ENCODE measurements at places on chromosomes 11 and 22. TPM values are rescaled to one million over a fixed set of nuclear protein-coding genes. Genes with fewer than 3 reads are reported as not detected.
A peak's percentile ranks its signal among the peaks of the same experiment; 100 is the strongest.

- DNase-seq = no peak
Measured at GRCh38 chr11:76668362-76669155, 2.0 kb downstream of the LRRC32 start.

Gene HPX
- total RNA-seq = 4.2 TPM

DNA sequence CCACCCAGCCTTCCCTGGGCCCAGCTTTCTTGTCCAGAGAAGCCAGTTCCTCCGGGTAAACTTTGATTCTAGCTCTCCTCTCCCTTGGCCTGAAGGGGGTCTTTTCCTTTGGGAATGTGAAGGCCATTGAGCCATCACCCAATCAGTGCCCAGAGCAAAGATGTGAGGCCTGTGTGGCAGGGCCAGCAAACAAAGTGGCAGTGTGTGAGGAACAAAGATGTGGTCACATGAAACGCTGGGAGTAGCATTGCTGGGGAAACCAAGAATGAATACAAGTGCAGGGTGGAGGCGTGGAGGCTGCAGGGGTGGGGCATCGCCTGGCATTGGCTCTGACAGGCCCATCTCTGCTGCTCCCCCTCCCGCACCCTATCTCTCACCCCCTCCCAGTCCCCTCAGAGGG is 91.9 kb upstream of the BID start:
- peak; percentile 75 for DNase-seq

DNA sequence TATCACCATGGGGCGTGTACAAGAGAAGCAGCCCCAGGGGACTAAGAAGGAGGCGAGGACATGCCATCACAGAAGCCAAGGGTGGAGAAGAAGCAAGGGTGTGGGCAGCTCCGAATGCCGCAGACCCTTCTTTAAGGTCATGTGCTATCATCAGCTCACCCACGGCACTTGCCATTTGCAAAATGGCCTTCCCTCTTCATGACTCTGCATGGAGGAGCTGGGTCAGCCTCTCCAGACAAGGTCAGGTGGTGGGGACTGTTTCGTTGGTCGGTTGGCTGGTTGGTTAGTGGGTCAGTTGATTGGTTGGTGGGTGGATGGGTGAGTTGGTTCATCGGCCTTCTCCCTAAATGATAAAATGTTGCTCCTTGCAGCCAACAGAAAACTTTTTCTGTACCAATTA is 622.5 kb downstream of the TBC1D22A start:
- DNase-seq = no peak

GRCh38 chr22:17698948-17699347 is 60.4 kb downstream of the BCL2L13 start:
- no peak for DNase-seq

DNA sequence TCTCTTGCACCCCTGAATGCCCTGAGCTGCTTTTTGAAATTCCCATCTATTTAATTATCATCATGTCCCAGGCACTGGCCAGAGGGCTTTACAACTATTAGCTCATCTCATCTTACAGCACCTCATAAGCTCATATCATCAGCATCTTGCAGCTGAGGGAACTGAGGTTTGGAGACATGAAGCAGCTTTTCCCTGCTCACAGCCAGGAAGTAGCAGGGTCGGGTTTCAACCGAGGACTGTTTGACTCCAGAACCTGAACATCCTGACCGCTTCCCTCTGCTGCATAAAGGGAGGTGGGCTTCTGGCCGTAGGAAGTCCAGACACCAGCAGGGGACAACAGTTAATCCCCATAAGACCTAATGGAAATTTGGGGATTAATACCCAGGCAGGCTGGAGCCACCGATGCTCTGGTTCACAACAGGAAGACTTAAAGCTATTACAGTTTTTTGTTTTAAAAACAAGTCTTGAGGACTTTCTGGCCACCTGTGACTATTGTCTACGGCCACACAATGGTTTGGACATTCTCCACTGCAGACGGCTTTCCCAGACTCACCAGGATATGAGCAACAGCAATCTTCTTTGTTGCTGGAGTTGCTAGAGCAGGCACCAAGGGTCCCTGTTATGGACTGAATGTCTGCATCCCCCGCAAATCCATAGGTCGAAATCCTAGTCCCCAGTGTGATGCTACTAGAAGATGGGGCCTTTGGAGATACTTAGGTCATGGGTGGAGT is 47.4 kb downstream of the CHST1 start:
- DNase-seq = no peak

DNA sequence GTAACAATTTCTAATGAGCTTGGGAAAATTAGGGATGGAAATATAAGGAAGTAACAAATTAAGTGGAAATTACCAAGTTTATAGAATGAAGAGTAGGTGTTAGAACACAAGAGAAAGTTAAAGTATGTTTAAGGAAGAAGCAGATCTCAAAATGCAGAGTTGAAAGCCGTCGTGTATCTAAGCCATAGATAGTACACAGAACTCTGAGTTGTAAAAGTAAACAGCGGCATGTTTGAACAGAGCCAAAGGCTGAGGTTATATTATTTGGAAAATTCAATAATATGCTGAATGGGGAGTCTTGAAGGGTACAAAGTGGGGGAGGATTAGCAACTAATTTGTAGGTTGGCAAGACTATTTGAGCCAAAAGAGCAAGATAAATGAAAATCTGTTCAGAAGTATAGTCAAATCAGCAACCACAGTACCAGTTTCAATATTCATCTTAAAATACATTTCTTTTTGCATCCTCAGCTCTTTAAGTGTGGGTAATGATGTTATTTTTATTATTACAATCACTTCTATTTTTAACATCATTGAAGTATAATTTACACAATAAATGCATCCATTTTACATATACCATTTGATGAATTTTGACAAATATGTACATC is 594.8 kb upstream of the ANO3 start:
- no peak for DNase-seq

Gene KDM4D
- 43.9 TPM for total RNA-seq

- DNase-seq = no peak
Measured at GRCh38 chr11:79670882-79671281, 230.1 kb upstream of the TENM4 start.

Gene BIK
- total RNA-seq = 9.6 TPM

Gene YPEL4
- total RNA-seq = 3.4 TPM

GRCh38 chr11:31509051-31509428 is 382 bp downstream of the IMMP1L start:
- no peak for DNase-seq

DNA sequence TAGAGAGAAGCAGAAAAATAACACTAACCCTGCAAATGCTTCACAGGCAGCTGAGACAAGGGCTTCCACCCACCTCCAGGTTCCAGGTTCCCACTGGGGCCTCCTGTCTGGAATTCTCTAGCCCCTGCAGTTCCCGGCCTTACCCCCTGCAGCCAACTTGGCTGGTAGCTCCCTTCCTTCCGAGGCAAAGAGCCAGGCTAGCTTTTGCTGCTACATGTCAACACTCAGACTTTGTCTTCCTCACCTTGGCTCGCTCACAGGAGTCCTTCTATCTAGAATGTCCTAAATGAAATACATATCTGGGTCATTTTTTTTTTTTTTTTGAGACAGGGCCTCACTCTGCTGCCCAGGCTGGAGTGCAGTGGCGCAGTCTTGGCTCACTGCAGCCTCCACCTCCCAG is 9.9 kb upstream of the TTLL1 start:
- DNase-seq = peak; percentile 20

DNA sequence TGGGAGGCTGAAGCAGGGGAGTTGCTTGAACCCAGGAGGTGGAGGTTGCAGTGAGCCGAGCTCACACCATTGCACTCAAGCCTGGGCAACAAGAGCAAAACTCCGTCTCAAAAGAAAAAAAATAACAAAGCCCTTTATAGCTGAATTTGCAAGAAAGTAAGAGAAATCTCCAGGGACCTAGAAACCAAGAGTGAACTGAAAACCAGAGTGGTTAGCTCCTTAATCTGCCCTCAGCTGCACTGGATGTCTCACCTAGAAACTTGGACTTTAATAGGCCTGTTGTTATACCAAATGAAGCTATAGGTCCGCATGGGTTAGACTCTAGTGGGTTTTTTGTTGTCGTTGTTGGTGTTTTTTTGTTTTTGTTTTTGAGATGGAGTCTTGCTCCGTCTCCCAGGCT is 4.1 kb downstream of the NEU3 start:
- no peak for DNase-seq

- DNase-seq = no peak
Measured at GRCh38 chr11:21104641-21105040, 435.3 kb downstream of the NELL1 start.

Measured in testis (tissue), 5 donors.